Omental fat pad (tissue), 4 donors: ENCODE measurements at places on chromosomes 5 and 9.

GRCh38 chr5:26802944-26803343, 235.4 kb downstream of the CDH9 start:
- no peak for DNase-seq

GRCh38 chr9:94056442-94056974, 27.8 kb upstream of the PTPDC1 start:
- no peak for DNase-seq

DNA sequence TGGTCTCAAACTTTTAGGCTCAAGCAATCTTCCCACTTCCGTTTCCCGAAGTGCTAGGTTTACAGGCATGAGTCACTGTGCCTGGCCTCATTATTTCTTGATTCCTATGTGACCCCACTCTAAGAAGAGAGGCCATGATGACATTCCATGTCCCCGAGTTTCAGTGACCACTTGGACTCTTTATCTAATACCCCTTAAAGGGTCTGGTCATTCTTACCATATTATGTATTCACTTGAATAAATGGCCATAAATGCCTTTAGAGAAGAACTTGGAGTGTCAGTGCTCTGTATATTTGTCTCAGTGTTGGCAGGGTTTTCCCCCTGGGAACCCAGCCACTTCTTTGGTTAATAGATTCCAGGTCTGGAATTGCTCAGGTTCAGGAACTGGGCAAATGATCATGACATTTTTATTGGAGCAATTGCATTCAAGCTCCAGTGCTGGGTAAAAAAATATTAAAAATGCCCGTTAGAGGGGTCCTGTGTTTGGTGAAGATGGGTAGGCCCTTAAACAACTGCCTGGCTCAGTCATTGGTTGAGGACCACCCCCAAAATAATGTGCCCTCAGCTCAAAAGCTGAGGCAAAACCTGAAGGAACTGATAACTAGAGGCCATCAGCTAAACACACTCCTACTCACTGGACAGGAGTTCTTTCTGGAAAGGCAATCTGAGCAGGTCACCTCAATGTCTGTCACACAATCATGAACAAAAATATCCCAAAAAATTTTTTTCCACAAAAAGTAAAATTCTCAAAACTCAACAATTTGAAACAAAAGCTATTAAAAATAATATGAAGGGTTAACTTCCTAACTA, 186.6 kb upstream of the ZNF608 start:
- no peak for DNase-seq

DNA sequence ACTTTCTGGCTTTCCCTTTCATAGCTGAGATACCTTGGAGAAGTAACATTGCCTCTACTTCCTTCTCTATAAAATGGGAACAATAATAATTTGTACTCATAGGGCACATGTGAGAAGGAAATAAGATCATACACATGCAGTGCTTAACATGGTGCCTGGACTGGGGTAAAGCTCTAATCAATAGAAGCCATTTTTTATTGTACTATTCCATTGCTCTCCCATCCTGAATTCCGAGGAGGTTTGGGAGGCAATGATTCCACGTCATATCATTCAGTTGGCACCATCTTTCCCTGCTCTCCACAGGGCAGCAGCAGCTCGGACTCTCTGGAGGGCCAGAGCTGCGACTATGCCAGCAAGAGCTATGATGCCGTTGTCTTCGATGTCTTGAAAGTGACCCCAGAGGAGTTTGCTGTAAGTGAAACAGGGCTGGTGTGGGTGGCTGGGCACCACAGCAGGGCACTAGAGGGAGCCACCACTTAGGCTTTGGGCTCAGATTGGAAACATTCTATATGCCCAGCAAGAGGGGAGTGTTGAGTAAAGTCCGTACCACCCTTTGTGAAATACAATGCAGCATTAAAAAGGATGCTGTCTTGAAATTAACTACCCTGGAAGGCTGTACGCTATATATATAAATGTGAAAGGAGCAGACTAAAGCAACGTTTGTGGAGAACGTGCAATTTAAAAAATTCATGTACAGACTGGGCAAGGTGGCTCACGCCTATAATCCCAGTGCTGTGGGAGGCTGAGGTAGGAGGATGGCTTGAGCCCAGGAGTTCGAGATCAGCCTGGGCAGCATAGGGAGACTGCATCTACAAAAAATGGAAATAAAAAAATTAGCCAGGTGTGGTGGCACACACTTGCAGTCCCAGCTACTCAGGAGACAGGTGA, 51.2 kb downstream of the RALGPS1 start:
- no peak for DNase-seq

DNA sequence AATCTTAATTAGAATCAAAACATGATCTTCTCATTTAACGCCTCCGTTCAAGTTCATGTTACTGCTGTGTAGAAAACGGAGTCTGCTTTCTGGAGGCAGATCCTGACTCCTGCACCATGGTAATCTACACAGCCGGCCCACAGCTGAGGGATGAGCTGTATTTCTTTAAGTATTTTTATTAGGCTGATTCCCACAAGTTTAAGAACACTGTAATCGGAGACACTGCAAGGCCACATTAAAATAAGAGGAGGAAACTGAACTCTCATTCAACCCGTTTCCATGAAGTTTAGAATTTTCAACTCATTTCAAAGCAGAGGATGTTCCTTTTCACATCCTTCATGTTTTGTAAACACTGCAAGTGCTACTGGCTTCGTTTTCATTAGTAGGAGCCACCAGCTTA, 372.2 kb downstream of the NFIB start:
- DNase-seq = no peak

DNA sequence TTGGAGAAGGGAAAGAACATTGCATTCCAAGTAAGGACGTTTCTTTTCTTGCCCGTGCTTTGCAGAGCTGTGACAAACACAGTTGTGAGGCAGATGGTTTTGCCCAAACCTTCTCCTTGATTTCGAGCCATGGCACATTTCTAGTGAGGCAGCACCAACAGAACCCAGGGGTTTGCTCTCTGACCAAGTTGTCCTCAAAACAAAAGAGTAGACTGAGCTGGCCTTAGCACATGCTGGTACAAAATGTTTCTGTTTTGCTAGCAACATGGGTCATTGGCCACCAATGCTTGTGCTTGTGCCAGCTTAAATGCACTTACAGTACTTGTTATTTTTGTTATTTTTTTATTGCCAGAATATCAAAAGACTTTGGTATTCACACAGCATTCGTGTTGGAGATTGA, 328.8 kb downstream of the GADD45G start:
- no peak for DNase-seq

GRCh38 chr5:32283539-32284377, 29.0 kb downstream of the MTMR12 start:
- no peak for DNase-seq

DNA sequence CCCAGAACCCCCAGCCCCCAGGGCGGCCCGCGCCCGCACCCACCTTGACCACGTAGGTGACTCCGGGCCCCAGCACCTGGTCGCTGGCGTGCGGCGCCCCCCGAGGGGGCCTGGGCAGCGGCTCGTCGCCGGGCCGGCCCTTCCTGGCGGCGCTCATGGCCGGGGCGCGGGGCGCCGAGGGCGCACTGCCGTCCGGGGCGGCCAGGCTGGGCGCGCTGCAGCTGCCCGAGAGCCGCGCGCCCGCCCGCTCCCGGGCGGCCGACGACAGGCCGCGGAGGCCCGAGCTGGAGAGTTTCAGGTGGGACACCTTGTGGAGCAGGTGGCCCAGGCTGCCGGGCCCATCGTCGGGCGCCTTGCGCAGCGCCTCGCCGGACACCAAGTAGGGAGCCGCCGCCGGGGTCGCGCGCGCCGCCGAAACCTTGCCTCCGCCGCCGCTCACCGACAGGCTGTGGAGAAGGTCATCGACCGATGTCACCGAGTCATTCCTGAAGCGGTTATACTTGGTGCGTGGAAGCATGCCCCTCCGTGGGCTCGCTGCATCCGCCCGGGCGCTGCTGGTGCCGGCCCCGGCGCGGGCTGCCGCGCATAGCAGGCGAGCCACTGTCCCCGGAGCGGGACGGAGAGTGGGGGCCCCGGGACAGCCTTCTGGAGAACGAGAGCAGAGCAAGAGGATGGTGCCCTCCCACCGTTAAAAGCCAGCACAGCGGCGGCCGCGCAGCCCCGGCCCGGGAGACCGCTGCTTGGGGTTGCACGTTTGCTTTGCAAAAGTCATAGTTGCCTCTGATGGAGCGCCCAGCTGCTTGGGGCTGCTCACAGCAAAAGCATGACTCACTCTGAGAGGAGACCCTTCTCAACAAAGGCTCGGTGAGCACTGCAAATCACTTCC, at the start of gene SHC3:
SHC3 (minus strand) TSS at position 875 of the 886 bp plus-strand sequence; CDS start at position 517, 358 bp downstream.
- no peak for DNase-seq

- DNase-seq = no peak
Measured at GRCh38 chr5:25414742-25415141, 770.0 kb upstream of the CDH10 start.

DNA sequence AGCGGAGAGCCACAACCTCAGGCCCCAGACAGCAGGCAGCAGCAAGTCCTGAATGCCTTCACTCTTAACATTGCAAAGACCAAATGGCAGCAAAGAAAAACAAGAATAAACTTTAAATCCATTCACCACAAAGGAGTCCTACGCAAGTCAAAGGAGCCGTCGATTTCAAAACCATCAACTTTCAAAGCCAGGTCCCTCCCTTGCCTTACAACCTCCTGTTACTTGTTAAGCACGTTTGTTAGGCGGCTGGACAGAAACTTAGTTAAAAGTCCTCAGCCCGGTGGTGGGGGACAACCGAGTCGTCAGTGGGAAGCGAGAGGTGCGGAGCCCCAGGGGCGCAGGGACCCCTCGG, 938 bp downstream of the LPAR1 start:
- DNase-seq = no peak

DNA sequence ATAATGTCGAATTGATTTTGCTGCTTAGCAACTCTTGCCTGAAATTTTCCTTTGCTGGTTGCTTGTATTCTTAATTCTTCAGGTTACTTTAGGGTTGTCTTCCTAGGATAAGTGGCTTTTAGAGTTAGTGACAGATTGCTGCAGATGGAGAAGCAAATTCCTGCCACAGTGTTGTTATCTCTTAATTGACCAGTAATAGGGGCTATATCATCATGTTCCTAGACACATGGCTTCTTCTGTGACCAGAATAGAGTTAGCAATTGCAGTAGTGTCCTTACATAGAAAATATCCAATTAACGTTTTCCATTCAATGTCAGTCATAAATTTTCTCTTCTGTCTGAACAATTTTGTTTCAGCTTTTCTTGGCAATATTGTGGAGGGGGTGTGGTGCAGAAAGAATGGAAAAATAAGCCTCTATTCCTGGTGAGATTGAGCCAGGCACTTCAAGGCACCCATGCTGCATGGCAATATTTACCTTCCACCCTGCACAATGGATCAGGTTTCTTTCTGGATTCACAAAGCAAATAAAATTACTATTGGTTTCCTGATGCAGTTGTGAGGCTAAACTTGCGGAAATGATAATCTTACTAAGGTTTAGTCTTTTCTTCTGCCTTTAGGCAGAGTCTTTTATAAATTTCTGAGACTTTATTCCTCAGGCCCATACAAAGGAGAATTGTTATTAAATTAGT, 1481.5 kb downstream of the EFNA5 start:
- no peak for DNase-seq

DNA sequence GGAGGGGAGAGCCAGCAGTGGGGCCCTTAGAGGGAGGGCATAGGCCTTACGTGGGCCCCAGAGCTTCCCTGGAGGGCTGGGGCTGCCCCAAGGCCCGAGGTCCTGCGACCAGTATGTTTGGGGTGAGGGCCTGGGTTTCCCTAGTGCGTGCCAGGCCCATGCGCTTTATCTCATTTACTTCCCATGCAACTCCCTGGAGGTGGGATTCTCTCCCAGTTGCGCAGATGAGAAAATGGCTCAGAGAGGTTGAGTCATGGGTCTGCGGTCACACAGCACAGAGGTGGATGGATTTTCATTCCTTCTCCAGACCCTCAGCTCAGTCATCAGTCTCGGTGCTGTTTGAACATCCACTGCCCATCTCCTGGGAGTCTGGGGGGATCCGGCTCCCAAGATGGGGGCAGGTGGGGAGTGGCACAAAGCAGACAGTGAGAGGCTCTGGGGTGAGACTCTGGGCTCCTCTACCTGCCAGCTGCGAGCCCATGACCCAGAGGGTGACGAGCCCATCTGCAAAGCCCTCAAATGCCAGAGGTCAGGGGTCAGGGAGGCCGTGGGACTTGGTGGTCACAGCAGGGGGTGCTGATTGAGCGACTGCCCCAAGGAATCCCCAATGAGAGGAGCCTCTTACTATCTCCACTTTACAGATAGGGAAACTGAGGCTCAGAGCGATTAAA, 171.2 kb downstream of the GAPVD1 start:
- DNase-seq = peak; percentile 11

DNA sequence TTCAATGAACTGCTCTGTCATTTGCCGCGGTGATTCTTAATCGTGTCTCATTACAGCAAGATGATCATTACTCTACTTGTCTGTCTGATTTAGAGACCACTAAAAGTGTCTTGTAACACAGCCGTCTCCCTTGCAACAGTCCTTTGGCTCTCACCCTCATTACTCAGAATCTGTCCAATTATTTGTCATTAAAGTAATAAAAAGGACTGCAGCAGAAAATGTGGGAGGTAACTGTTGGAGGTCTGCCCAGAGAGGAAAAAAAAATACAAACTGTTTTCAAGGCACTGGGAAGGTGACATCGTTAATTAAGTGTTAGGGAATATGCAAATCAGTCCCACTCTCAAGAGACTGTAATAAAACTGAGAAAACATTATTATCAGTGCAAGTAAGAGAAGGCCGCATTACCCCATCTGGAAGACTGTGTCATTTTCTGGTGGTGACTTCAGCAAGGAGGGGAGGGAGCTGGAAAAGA, 281.0 kb downstream of the RASEF start:
- DNase-seq = no peak

DNA sequence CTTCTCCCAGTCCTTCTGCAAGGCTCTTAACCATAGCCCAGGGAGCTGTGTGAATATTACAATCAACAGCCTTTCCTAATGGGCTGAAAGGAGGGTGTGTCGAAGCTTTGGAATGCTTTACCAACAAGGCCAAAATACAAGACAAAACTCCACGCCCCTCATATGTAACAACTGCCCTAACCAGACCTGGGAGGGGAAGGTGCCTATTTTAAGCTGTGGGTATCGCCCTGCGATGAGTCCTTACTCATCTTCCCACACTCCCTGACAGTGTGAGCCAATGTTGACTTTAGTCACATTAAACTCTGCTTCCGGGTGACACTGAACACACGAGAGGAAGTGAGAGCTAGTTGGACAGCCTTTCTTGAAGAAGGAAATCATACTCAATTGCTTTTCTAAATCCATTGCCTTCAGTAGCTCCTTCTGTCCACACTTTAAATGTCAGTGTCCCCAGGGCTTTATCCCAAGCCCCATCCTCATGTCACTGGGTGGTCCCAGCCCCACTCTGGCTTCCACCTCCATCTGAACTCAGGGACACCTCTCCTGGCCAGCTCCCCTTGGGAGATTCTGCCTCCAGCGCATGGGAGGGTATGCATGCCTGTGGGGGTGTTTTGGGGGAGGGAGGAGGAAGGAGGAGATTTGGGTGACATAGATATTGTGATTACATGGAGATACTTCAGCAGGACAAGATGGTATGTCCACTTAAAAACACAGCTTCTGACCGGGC, 6.5 kb upstream of the TBC1D9B start:
- no peak for DNase-seq

DNA sequence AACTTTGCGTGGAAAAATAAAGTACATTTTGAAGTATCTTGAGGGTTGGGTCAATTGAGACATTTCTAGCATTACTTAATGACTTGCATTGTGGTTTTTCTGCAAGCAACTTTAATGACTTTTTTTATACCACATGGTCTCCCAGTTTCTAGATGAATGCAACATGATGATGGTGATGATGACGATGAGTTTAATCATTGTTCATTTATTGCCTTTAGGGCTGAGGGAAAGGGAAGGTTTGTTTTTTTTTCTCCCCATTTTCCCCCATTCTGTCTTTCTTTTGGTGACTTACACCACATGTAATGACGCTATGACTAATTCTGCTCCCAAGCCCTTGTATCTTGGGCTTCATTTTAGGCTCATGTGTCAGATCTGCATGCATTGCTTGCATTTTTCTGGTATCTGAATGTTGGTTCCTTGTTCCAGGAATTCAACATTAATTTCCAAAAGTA, 57.7 kb upstream of the NXNL2 start:
- DNase-seq = no peak
